ENCODE measurements at places on chromosomes 16 and 17.

GRCh38 chr17:40960144-40960543, 6.6 kb downstream of the KRT39 start:
- DNase-seq: no peak

DNA sequence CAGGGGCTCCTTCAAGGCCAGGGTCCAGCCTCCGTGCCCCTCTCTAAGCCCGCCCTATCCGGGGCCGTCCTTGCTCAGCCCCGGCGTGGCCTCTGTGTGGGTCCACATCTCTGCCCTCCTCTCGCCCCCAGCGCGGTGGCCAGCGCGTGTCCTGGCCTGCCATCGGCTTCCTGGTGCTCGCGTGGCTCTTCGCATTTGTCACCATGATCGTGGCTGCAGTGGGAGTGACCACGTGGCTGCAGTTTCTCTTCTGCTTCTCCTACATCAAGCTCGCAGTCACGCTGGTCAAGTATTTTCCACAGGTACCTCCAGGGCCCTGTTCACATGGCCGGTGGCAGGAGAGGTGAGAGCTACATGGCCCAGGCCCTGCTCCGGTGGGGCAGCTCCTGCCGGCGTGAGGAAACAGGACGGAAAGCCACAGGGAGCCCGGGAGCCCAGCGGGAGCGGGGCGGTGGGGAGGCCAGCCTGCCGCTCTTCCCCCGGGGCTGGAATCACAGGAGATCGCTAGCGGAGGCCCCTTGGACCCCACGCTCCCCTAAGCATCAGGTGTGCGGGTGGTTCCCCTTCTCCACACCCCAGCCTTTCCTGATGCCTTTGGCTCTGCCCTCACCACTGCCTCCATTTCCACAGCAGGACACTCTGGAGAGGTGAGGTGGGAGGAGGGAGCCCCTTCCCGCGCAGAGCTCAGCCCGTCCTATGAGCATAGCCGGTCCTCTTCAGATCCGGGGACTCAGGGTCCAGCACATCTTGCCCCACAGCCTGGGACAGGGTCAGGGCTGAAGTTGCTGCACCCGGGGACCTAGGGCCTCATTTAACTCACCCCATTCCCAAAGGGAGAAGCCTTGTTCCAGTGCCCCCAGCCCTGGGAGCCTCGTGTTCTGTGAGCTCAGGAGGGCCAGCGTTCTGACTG, 10.2 kb downstream of the TAX1BP3 start:
- DNase-seq: no peak

GRCh38 chr16:87533061-87533460, 40.2 kb upstream of the ZCCHC14 start:
- DNase-seq: no peak

DNA sequence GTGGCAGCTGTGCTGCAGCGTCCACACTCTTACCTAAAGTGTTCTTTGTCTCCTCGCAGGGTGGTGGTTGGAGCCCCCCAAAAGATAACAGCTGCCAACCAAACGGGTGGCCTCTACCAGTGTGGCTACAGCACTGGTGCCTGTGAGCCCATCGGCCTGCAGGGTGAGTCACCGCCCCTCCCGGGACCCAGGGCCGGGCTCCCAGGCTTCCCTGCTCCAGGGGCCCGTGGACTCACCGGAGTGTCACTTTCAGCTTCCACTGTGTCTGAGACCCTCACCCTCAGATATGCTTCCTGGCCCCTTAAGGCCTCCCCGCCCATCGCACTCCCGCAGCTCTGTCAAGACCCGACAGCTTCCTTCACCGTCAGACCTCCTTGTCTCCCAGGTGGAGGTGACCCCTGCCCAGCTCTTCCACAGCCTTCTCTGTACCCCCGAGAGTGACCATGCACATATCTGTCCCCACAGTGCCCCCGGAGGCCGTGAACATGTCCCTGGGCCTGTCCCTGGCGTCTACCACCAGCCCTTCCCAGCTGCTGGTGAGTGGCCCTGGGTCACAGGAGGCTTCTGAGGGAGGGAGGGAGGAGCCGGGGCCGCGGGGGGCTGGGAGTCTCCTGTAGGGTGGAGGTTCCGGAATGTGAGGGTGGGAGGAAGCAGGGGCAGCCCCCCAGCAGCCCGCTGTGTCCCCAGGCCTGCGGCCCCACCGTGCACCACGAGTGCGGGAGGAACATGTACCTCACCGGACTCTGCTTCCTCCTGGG, 1.8 kb downstream of the ITGAX start:
- no peak for DNase-seq

DNA sequence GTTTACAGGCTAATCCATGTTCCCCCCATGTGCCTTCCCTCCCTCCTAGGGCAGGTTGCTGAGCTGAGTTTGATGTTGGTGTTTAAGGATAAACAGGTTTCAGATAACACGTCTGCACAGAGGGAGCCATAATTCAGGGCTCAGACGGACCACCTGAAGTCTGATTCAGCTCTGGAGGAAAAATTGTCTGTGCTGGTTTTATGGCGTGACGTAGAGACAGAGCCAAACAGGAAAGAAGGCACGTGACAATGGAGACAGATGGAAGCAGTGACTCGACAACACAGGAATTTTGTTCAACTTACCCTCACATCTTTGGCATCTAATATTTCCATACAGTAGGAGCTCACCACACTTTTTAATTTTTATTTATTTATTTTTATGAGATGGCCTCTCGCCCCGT, 10.7 kb upstream of the USP10 start:
- no peak for DNase-seq

GRCh38 chr17:63480192-63480784, 3.4 kb downstream of the ACE start:
- DNase-seq: no peak

GRCh38 chr17:54919425-54919824, 18.8 kb downstream of the TOM1L1 start:
- no peak for DNase-seq

- no peak for DNase-seq
These were observed 26.4 kb downstream of the NMT1 start for GRCh38 chr17:45087504-45087975.

DNA sequence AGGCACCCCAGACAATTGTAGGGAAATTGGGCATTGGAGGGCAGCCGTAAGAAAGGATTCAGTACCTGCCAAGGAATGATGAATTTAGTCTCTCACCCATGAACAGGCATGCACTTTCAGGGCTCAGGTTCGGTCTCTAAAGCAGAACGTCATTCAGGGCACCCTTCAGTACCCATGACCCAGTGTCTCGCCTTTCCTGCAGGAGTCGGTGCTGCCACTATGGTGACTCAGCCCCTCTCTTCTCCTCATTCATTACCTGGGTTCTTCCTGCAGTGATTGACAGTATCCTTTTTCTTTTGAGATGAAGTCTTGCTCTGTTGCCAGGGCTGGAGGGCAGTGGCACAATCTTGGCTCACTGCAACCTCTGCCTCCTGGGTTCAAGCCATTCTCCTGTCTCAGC, 8.4 kb downstream of the SOST start:
- no peak for DNase-seq

- DNase-seq: no peak
These were observed 115.8 kb upstream of the CRHR1 start for GRCh38 chr17:45668316-45668715.

DNA sequence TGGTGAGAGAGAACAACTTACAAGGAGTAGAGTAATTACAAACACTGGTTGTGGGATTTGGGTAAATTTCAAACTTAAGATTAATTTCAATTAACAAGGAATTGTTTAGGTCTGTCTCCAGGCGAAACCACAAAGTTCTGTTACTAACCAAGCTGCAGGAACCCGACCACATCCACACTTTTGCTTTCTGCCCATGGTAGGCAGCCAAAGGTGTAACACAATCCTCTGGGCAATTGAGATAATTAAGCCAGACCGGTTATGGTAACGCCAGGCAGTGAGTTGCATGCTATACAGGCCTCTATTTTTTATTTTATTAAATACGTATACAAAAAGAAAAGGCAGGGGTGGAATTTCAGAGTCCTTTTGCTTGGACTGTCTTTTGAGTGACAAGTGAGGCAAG, 12.0 kb downstream of the KCNJ2 start:
- no peak for DNase-seq

DNA sequence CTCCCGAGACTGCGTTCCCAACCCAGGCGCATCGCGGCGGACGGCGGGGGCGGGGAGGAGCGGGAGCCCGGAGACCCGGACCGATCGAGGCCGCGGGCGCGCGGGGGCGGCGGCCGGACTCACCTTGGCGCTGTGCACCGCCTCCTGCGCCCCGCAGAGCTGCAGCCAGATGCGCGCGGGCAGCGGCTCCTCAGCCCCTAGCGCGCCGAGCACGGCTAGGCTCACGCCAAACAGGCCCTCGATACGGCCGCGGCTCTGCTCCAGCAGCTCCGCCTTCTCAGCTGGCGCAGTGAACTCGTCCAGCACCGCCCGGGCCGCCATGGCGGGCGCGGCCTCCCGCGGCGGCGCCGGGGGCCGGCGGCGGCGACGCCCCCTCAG, 339 bp downstream of the N4BP1 start:
- DNase-seq: no peak

DNA sequence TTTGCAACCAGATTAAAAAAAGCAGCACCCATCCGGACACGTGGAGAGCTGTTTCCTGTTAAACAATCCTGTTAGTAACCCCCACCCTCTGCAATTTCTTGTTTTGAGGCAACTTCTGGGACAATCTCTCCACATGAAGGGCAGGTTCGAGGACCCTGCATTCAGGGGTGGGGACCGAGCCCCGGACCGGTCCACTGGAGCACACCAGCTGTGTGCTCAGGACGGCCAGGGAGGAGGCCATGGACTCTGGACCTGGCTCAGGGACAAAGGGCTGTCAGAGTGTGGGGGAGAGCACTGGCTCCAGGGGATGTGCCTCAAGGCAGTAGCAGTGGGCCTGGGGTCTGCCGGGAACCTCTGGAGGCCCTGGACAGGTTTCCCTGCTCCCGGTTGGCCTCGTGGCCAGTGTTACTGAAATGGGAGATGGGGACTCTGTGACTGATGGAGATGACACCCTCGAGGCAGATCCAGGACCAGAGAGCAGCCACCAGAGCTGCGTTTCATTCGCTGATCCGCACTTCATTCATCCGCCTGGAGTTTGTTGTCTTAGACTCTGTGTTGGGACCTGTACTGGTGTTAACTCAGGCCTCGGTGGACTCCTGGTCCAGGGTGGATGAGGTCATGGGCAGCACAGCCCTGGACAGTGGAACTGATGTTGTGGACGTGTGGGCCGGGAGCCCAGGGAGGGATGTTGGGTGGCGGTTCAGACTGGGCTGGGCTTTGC, 2.9 kb upstream of the CPNE7 start:
- DNase-seq: no peak

DNA sequence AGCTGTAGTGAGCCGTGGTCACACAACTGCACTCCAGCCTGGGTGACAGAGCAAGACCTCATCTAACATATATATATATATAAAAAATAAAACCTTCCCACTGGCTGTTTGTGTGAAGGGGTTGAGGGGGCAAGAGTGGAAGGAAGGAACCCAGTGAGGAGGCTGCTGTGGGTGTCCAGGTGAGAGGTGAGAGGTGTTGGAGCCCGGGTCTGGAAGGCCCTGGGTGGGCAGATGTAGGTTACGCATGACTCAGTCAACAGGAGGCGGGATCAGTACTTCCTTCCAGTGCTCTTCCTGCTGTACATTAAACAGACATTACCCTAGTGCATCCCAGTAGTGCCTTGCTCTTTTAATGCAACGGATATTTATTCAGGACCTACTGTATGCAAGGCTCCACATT, 47.0 kb upstream of the ZNF423 start:
- no peak for DNase-seq

- DNase-seq: no peak
These were observed 61.4 kb downstream of the STH start for GRCh38 chr17:46060461-46060860.

DNA sequence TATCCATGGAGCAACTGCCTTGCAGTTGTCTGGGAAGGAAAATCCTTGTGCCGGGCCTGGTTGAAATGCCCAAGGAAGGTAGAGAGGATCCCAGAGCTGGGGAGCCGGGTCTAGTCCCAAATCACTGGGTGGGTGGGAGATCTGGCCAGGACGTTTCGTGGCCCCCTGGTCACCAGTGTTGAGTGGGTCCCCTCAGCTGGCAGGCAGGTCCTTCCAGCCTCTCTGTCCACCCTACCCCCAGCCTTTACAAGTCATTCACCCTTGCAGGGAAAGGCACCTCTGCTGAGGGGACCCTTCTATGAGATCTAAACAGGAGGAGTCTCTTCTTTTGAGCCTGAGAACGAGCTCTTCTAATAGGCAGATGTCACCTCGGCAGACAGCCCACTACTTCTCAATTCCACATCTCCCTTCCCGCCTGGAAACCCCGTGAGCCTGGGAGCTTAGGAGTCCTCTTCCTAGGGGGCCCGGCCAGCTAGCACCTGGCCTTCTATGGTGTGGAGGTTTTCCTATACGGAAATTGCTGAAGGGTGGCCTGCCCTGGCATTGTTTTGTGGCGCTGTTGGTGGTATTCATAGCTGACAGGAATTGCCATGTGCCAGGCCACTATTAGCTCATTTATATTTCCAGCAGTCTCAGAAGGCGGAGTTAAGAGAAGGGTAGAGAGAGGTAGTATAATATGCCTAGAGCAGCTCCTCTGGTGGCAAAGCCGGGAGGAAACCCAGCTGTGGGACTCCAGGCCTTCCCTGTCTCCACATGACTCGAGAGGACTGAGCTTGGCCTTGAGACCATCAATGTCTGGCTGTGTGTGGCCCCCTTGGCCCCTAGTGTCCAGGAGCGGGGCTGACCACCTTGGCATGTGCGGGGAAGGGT, 13.3 kb downstream of the MPRIP start:
- no peak for DNase-seq

GRCh38 chr16:15518381-15519351, 84.3 kb downstream of the BMERB1 start:
- no peak for DNase-seq

DNA sequence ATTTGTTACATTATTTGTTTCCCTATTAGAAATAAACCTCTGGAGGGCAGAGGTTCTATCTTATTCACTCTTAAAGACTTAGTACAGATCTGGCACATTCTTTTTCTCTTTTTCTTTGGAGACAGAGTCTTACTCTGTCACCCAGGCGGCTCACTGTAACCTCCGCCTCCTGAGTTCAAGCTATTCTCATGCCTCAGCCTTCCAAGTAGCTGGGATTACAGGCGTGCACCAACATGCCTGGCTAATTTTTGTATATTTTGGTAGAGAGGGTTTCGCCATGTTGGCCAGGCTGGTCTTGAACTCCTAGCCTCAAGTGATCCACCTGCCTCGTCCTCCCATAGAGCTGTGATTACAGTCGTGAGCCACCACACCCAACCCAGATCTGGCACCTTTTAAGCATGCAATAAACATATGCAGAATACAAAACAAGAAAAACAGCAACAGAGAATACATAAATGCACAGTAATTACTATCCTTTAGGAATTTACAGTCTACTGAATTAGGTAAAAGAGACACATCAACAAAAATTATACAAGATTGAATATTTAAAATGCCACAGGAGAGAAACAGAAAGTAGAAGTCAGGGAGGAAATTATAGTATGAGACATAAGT, 52.1 kb downstream of the GPATCH8 start:
- DNase-seq: no peak

- DNase-seq: peak; percentile 67
These were observed 38.5 kb downstream of the MSI2 start for GRCh38 chr17:57294629-57295501.

All from NCI-H748 treated with DMSO at 0.1 percent for 48 hours (cell line).